Memory B cell (primary cell): ENCODE measurements at places on chromosomes 5 and 9.

DNA sequence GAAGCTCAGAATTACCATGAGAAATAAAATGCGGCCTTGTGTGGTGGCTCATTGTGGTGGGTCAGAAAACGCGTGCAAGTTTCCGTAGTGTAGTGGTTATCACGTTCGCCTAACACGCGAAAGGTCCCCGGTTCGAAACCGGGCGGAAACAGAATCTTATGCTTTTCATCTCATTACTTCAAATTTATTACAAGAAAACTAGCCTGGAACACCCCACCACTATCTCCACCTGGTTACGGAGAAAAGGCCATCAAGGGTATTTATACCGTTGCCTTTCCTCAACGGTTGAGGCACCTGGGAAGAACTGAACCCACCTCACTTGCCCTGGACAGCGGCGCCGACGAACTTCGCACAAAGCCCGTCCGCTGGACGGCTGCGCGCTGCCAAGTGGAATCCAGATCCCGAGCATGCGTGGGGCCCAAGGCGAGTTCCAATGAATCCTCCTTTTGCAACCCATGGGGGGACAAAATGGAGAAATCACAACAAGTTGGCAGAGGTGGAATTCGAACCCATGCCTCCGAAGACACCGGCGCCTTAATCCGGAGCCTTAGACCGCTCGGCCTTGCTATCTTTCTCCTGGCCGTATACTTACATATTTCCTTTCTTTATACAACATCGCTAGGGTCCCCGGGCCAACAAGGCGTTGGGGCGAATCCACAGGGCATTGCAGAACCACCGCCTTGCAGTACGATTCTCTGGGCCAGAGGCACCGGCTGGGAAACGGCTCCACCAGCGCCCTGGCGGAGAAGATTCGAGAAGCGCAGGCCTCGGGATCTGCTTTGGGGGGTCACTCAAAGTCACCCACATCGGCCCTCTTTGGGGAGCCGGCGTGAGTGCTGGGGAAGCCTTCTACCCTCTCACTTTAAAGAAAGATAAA is 16.9 kb downstream of the OR2V2 start:
- DNase-seq = no peak

DNA sequence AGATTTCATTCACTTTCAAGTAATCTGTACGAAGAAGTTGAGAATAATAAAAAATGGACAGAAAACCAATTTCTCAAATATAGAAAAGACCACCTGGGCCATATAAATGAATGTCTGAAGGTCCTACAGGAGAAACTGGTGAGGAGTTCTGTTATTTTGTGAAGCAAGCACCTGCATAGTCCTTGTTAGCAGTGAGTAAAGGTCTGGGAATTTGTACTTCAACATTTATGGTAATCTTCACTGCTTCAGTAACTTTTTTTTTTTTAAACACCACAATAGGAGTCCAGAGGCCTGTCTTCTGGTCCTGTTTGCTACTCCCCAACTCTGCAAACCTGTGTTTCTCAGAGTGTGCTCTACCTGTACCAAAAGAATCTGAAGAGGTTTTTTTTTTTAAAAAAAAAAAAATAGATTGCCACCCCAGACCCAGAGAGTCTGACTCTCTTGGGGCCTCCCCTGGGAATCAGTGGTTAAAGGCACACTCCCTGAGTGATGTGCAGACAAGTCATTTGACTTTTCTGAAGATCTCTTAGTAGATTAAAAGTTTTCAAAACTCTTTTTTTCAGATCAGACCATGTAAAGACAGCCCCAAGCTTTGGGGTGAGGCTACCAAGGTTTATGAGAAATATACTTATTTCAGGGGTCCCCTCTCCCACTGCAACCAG is 55.5 kb downstream of the FAM81B start:
- no peak for DNase-seq

GRCh38 chr5:147509041-147509709 is 693 bp downstream of the DPYSL3 start:
- DNase-seq = no peak

GRCh38 chr9:109771796-109772531 is 8.0 kb upstream of the PALM2AKAP2 start:
- no peak for DNase-seq

DNA sequence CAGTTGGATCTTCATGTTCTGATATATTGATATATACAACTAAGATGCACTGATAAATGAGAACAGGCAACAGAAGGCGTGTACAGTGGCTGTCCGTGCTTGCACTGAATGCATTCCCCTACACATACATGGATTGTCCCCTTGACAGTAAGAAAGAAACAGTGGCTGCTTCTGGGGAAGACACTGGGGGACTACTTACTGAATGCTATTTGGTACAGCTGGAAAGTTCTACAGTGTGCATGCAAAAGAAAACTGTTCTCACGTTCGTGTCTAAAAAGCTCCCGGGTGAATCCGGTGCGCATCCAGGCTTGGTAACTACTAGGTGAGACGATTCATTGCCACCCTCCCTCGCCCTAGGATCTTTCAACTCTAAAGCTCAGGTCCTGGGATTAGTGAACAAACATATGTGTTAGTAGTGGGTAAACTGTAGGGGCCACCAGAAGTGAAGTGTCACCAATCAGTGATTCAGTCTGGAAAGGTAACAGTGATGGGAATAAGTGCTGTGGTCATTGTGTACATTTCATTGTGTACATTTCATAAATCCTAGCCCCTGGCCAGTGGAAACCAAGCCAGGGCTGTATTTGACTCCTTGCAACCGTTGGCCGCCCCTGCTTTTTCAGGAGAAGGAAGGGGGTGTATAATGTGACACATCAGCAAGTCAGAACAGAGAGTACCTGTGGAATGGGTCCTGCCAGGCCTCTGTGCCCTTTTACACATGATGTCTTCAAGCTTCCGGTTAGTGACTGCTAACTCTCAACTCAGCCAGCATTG is 46.3 kb upstream of the BOD1 start:
- DNase-seq = no peak

DNA sequence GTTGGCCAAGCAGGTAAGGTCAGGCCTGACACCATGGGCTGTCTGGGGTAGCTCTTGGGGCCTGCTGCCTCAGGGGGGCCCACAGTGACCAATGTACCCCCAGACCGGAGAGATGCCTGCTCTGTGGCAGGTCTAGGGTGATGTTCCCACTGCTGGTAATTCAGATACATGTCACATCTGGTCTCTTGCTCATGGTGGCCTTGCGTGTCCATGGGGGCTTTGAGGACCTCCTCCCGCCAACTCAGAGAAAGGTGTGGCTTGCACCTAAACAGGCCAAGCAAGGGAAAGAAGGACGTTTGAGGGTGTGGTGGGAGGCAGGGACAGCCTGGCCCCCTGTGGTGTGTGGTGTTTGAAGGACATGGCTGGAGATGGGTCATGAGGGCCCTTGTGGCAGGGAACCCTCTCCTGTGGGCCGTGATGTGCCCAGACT is 75.2 kb downstream of the PHF2 start:
- no peak for DNase-seq

GRCh38 chr5:430214-430925 is 12.6 kb upstream of the EXOC3 start:
- DNase-seq = no peak

GRCh38 chr5:88838500-88838899 is 44.5 kb downstream of the MEF2C start:
- DNase-seq = no peak

DNA sequence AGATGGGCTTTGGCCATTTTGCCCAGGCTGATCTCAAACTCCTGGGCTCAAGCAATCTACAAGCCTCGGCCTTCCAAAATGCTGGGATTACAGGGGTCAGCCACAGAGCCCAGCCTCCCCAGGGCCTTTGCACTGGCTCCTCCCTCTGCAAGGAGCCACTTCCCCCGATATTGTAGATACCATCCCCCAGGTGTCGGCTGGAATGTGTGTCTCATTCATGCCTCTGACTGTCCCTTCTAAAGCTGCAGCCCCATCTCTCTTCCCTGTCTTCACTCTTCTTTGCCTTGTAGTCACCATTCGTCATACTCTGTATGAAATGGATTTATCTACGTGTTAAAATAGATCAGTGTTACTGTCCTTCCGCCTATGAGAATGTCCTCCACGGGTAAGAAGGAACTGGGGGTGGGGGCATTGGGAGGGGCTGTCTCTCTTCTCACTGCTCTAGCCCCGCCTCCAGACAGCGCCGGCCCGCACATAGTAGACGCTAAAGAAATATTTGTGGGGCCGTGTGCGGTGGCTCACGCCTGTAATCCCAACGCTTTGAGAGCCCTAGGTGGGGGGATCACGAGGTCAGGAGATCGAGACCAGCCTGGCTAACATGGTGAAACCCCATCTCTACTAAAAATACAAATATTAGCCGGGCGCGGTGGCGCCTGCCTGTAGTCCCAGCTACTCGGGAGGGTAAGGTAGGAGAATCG is 68.5 kb downstream of the LMX1B start:
- DNase-seq = no peak
